Fibroblast of skin of back (primary cell): ENCODE measurements at places on chromosomes 2 and 18.

DNA sequence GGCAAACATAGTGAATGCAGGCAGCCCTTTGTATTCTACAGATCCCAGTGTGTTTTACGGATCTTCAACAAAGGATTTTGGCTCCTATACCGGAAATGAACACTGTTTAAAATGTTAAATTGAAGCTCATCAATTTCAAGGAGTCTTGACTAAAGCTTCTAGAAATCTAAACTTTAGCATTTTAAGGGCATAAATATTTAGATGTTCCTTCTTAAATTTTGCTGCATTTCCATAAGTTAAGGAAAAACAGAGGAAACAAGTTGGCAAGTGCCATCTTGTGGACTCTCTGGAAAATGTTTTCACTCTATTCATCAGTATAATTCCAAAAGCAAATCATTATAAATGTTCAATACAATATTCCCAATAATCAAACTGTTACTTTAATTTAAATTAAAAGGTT, 19.6 kb downstream of the CHN1 start:
- DNase-seq = peak; percentile 39

- DNase-seq = no peak
Measured at GRCh38 chr2:179036353-179036905, 13.5 kb downstream of the CCDC141 start.

DNA sequence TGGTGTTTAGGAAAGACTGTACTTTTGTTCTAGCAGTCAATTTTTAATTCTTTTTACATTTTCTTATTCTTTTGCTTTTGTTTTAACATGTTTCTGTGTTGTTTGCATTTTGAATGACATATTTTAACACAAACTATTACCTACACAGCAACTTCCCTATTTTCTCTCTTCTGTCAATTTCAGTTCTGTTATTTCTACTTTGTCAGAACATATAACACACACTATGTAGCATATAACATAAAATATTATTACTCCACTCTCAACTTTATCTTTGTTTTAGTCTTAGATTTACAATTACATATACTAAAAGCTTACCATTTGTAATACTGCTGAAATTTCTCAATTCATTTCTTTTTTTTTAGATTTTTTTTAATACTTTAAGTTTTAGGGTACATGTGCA, 372.7 kb upstream of the VWC2L start:
- no peak for DNase-seq

GRCh38 chr2:1968209-1968987, 224.1 kb upstream of the PXDN start:
- no peak for DNase-seq

- DNase-seq = no peak
Measured at GRCh38 chr2:173370198-173370597, 15.5 kb downstream of the CDCA7 start.

DNA sequence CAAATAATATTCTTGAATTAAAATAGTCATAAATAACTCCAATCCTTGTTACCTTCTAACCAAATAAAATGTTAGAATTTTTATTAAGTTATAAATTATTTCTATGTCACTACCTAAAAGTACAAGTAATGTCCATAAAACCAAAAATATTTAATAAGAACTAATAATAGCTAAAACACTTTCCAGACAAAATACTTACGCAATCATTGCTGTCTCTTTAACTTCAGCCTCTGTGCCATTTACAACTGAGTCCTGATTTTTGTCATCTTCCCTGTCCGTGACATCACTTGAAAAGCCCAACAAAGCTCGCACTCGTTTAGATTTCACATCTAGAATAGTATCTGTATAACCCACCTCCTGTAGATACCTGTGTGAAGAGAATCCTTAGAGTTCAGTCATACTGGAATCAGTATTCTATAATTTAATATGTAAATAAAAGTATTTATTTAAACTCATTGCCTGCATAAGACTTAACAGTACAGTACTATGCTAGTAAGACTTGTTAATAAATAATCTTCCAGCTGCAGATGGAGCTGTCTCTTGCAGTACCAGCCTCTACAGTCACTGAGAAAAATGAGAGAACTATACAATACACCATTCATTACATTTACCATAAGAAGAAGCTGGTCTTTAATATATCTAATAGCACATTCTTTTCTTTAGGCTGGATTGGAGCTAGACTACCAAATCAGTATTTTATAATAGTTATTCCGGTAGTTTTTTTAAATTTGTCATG, 63.8 kb downstream of the STRN start:
- DNase-seq = no peak

DNA sequence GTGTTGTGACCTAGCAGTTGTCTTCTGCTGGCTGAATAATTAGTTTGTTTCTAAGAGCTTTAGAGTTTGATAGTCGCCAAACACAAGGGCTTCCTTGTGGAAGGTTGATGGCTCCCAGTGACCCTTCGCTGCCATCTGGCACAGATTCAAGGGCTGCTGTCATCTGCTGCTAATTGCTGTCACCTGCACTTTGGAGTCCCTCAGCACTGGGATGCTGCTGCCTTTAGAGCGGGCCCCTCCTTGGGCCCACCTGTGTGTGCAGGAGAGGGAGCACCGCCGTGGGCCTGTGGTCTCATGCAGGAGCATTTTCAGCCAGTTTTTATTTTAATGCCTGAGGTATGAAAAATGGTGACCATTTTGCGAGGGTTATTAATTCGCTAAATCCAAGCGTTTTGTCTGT, 154.0 kb upstream of the NFATC1 start:
- no peak for DNase-seq

DNA sequence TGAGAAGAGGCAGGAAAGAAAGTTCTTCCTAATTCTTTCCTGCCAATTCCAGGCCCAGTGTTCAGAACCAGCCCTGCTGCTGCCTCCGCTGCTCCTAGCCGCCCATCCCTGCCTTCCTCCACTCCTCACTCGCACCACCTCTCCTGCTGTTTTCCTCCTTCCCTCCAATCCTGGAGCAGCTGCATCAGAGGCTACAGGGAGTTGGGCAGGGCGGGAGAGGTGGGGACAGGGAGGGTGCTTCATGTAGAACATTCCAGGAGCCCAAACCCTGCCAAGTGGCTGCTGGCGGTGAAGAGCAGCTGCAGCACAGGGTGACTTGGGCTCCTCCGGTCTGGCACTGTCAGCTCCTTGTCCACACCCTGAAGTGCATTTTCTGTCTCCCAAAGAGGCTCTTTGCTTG, 176.3 kb downstream of the TNS1 start:
- DNase-seq = no peak

- peak; percentile 54 for DNase-seq
Measured at GRCh38 chr2:18378020-18378653, 182.3 kb downstream of the RDH14 start.

DNA sequence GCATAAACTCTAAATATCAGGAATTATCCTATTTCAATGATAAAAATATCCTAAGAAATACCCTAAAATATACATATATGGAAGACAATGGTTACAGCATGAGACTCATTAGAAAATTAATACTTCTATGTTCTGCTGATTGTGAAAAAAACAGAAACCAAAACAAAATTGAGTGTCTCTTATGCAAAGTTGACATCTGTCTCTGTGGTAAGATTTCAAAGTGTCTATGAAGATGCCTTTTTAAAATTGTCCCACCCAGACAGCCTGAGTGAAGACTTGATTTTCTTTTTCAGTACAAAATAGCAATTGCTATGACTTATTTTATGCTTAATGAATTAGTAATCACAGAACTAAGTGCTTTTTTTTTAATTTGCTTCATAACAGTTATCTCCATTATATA, 1368.4 kb upstream of the LRRTM1 start:
- DNase-seq = no peak

- no peak for DNase-seq
Measured at GRCh38 chr2:19746611-19747309, 155.0 kb downstream of the TTC32 start.

GRCh38 chr2:212028798-212029394, 509.7 kb downstream of the ERBB4 start:
- DNase-seq = no peak

DNA sequence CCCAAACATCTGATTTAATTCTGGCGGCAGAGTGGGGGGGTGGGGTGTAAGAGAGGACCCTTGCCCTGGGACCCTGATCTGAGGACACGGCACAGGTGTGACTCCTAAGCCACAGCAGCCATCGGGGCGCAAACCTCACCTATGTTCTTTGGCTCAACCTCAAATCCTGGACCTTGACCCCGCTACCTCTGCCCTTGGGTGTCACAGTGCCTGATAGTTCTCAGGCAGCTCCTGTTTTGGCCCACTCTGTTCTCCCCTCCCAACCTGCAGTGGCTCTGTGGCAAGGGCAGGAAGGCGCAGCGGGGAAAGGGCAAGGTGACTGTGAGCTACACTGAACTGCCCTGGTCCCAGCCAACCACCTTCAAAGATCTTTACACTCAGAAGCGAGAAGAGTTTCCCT, 152.8 kb downstream of the L3MBTL4 start:
- DNase-seq = no peak

DNA sequence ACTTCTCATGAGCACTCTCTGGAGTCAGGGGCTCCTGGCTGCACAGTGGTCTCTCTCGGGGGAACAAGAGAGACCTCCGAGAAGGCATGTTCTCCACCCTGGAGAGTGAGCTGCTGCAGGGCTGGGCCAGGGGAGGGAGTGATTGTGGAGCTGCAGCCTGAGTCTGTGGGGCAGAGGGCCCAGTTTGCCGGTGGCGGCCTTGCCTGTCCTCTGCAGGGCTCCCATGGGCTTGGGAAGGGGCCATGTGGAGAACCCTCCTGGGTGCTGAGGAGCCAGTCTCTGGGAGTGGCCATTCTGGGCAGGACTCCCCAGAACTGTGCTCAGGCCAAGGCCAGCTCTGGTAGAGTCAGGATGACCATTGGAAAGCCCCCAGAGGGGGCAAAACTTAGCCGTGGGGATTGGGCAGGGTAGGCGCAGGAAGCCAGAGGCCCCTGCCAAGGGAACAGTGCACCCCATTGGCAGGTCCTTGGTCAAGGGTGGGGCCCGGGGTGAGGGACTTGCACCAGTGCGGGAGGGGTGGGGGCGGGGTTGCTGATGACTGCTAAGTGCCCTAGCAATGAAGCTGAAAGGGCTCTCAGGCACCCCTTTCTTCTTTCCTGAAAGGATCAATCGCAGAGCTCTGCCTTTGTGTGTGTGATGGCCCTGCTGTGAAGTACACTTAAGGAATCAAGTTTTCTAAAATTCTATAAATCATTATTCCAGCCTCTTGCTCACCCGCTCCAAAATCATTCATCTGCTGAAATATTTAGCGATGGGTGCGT, 69.7 kb upstream of the BOD1L2 start:
- DNase-seq = no peak

- DNase-seq = no peak
Measured at GRCh38 chr2:4963106-4963505, 729.1 kb upstream of the SOX11 start.

GRCh38 chr2:8559805-8560204, 122.1 kb upstream of the ID2 start:
- DNase-seq = no peak

- DNase-seq = no peak
Measured at GRCh38 chr18:31380912-31381311, 4.3 kb downstream of the DSG4 start.

GRCh38 chr2:45626387-45627221, 15.5 kb upstream of the SRBD1 start:
- no peak for DNase-seq

GRCh38 chr2:201855356-201855755, 49.0 kb downstream of the CDK15 start:
- peak; percentile 72 for DNase-seq

DNA sequence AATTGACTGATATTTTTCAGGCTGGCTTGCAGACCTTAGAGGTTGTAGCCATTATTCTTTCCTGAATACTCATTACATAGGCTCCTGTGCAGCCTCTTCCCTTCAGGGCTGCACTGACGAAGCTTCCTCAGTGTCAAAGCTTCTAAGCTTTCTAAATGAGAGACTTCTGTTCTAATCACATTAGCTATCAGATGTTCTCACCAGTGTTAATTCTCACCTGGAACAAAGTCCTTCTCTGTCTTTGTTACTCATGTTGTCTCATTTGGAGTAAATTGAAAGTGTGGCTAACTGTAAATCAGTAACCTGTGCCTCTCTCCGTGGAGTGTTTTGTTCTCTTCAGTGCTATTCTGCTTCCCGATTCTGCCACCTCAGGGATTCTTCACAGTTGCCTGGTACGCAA, 76.9 kb downstream of the MC4R start:
- DNase-seq = no peak

DNA sequence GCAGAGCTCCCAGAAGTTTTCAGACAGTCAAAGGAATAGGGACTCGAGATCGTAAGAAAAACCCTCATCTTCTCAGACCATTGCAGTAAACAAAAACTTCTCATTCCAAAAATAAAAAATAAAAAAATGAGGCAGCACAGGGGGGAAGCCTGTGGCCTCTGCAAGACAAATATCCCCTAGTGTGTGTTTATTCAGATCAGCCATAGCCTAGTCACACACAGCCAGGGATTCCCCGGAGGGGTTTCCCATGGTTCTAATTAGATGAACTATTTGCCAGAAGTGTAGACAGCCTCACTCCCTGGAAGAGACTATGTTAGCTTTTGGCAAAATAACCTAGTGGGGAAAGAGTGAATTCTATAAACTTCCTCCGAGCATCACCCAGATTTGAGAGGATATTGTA, 122.9 kb upstream of the KLF7 start:
- DNase-seq = peak; percentile 64

DNA sequence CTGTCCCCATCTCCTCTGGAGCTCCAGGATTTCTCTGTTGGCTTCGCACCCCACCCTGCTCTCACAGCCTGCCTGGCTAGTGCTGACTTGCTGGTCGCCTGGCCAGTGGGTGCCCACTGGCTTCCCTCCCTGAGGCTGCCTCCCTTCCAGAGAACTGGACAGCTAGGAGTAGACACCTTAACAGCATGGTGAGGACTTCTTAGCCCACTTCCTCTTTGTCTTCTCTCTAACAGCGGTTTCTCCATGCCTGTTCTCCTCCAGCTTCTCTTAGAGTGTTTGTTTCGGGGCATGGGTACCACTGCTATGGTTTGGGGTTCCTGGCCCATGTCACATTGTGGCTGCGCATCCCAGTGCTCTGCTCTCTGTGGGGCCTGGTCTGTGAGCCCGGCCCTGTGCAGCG, 37.1 kb downstream of the ZNF532 start:
- DNase-seq = no peak

GRCh38 chr2:43269074-43269572, 42.7 kb upstream of the ZFP36L2 start:
- DNase-seq = peak; percentile 65

DNA sequence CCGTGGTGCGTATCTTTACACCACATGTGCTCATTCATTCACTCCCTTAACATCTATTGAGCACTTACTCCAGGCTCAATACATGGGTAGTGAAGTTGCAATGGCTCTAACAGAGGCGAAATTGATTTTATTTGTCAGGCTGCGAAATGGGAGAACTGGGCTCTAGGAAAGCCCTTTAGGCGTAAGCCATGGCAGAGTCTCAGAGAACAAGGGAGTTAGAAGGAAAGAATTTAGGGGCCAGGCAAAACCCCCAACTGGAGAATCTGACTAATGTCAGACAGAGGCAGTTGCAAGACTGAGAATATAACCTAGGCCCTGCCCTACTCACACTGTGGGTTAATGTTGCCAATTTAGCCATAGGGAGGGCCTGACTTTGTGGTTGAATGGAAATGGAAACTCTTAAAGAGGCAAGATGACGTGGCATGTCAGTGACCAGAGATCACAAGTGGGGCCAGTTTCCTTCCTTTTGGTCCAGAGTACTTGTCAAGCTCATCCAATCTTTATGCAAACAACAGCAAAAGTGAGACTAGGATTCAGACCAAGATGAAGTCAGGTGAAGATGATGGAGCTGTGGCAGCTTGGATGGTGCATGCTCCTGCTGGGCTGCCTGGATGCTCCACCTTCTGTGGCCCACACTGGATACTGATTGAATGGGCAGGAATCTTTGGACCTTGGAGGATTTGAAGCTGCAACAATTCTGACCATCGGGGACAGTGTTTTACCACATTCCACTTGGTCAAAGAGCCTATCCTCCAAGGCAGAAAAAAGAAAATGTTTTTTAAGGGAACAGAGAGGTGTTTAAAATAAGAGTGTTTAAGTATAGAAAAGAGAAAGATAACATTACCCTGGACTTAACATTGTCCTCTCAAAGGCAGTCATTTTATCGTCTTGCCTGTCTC, 92.2 kb downstream of the CAPN13 start:
- DNase-seq = no peak
